ENCODE measurements at places on chromosomes 6 and 20. TPM values are rescaled to one million over a fixed set of nuclear protein-coding genes. Genes with fewer than 3 reads are reported as not detected.

DNA sequence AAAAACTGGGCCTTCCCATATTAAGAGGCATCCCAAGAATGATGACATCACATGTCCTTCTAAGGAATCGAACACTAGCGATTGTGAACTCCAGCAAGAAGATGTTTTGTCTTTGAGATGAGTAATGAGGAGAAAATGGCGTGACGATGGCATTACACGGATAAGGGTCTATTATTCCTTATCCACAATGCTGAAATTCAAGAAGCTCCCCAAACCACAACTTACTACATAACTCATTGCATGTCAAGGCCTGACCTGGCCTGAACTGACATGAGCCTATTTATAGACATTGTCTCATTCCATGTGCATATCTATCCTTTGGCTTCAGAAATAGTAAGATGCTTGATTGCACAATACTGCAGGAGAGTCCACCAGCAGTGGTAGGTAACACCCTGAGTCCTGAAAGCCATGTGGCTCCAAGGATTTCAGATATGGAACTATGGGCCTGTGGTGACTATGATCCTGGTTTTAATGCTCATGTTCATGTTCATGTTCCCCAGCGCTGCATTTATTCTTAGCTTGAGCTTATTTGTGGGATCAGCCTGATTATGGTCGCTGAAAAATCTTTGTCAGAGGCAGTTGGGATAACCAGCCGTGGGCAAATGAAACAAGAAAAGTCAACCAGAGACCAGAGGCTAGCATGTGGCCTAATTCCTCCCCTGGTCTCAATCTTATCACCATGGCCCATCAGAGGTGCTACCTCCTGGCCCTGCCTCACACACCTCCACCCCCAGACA, 183.2 kb upstream of the JARID2 start:
- DNase-seq: no peak

DNA sequence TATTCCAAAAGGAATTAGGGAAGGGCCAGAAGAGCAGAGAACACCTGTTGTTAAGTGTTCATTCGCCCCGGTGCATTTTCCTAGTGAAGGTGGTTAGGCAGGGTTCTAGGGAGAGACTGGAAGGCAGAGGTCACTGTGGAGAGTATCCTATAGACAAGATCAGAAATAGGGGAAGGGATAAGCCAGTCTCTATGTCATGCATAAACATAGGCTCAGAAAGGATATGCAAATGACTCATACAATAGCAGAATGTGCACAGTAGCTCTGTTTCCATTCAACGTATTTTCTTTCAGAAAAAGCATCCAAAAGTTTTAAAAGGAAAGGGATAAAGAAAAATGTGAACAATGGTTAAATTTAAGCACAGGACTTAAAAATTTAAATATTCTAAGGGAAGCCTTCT, 47.4 kb downstream of the BMP6 start:
- DNase-seq: no peak

- DNase-seq: no peak
Measured at GRCh38 chr20:14865169-14865568, 527.8 kb upstream of the FLRT3 start.

DNA sequence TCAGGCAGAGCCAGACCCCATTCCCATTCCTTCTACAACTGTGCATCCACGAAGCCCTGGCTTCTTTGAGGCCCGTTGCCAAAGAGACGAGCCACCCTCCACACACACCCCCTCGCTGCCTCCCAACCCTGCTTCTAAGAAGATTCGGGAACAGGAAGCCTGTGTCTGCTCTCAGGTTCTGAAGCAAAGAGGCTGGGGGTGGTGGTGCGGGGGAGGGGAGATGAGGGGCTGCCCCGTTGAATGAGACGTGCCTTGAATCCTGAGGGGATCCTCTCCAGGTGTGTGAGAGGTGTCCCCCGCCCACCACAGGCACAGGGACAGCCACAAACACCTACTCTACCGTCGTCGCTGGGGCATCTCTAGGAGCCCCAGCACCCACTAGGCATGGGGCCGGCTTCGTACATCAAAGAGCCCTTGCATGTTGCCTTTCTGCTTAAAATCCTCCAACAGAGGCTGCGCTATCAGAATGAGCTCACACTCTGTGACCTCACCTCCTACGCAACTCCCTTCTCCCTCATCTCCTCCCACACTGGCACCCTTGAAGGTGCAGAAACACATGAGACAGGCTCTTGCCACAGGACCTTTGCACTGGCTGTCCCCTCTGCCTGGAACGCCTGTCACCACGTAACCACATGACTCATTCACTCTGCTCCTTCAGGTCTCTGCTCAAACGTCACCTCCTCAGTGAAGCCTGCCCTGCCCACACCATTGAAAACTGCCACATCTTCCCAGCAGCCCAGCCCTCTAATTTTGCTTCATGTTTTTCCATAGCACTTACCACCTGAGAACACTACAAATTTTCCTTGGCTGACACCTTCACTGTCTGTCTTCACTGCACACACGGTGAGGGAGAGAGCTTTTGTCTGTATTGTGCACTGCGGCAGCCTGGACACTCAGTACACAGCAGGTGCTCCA, 58.5 kb downstream of the PREX1 start:
- no peak for DNase-seq

DNA sequence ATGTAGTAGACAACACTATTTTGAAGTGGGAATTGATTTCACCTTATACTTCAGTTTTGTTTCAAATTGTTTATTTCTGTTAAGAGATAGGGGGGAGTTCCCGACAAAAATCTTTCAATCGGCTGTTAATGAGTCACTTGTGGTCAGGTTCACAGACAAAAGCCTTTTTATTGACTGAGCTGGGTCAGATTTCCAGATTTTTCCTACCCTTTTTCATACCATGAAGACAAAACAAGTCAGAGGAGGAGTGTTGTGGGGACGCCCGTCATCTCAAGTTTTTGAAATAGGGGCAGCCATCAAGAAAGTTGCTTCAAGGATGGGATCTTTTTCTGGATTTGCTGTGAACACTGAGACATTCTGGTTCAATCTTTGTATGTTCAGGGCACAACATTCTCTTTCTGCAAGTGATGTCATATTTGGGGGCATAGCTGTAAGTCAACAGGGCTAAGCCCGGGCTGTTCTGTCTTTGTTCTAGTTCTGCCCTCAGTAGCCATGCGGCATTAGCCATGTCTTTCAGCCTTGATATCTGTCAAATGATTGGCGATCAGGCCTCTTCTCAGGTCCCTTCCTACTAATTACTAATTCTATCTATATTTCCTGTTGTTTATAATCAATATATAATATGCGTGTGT, 496.0 kb upstream of the MARCKS start:
- no peak for DNase-seq

- DNase-seq: no peak
Measured at GRCh38 chr6:122798099-122798641, 9.1 kb downstream of the SMPDL3A start.

- DNase-seq: no peak
Measured at GRCh38 chr20:44145131-44145775, 41.7 kb downstream of the JPH2 start.

GRCh38 chr6:6711031-6711785, 122.7 kb downstream of the LY86 start:
- no peak for DNase-seq

GRCh38 chr20:51382986-51383821, 159.3 kb downstream of the NFATC2 start:
- no peak for DNase-seq

DNA sequence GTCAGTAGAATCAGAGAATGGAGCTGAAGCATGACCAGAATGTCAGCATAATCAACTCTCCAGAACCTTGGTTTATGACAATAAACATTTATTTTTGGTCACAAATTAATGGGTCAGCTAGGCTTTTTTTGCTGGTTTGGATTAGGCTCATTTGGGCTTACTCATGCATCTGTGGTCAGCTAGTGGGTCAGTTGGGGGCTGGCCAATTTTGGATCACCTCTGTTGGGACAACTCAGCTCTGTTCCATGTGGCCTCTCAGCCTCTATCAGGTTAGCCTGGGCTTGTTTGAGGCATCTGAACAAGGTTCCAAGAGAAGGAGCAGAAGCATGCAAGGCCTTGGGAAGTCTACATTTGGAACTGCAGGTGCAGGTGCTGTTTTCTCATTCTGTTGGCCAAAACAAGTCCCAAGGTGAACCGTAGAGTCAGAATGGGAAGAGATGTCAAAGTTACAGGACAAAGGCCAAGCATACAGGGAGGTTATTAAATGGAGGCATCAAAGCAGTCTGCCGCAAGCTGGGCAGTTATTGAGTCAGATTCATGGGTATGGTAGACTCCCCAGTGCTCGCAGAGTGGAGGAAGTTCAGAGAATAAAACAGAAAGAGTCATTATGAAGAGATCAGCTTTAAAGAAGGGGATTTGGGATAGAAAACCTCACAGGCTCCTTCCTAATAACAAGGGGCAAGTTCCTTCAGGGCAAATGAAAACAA, 173.0 kb downstream of the PLCB4 start:
- DNase-seq: no peak

DNA sequence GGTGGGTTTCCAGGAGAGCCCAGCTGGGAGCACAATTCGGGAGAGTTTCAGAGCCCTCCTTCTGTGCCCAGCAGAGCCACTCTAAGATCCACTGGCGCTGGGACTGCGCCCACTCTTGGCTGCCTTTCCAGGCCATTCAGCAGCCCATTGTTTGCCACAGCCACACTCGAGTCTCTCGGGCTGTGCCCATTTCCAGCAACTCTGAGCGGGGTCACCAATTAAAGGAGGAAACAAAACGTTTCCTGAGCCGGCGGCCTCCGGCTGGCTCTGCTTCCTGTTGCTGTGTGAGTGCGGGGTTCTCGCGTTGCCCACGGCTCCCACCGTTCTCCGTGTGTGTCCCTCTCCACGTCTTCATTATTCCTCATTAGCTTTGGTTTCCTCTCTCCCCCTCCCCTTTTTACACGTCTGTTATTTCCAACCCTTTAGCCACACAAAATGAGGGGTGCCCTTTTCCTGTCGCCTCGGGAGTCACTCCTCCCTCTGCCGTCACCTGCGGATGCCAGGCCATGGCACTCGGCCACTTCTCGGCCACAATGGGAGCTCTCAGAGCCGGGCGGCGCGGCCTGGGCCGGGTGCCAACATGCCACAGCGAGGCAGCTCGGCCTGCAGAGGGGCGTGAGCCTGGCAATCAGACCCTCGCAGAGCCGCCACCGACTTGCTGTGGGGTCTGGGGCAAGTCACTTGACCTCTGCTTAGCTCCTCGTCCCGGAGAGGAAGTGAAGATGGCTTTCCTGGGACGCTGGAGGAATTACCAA, 94.3 kb upstream of the NKX2-2 start:
- no peak for DNase-seq

DNA sequence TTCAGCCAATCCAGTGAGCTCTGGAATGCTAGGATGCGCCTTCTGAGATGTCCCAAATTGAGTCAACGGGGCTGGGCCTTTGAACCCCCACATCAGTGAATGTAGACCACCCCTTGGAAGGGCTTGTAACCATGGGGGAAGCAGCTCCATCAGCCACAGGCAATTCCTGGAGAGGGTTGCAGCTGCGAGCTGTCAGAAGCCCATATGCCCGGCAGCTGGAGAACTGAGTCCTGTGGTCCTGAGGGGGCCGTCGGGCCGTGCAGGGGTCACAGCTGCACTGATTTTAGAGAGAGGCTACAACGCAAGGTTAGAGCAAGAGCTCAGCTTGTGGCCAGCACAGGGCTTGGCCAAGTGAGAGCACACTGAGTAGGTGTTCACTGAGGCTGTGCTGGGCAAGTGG, 121.3 kb downstream of the TOX2 start:
- DNase-seq: no peak

GRCh38 chr6:105835373-105835772, 250.8 kb upstream of the PRDM1 start:
- no peak for DNase-seq

DNA sequence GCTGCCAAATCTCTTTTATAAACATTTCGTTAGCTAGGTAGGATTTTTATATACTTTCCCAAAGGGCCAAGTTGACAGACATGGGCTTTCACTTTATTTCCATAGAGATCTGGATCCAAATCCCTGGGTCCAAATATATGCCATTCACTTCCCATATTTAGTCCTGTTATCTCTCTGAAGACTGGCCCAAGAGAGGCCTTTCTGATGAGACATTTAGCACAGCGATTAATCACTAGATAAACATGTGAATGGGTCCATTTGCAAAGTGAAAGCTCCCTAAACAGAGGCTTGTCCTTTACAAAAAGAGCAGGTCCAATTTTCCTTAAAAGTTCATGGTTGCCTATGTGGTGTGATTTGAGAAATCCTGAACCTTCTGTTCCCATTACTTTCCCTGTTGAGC, 132.6 kb downstream of the TRMT11 start:
- DNase-seq: no peak

DNA sequence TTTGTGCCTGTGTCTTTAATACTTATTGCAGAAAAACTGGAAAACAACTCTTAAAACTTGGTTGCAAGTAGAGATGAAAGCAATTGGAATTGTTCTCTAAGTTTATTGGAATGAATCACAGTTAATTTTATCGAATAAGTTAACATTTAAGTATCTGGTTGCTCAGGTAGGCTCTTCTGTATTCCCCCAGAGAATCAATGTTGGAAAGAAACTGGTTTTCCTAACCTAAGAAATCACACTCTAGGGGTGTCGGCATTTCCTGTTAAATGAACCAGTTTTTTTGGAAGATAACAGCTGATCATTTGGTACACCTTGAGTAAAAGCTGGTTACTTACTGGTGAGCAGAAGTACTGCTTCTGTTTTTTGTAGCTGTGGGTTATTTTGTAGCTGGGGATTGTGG, 5.2 kb downstream of the TFAP2C start:
- no peak for DNase-seq

DNA sequence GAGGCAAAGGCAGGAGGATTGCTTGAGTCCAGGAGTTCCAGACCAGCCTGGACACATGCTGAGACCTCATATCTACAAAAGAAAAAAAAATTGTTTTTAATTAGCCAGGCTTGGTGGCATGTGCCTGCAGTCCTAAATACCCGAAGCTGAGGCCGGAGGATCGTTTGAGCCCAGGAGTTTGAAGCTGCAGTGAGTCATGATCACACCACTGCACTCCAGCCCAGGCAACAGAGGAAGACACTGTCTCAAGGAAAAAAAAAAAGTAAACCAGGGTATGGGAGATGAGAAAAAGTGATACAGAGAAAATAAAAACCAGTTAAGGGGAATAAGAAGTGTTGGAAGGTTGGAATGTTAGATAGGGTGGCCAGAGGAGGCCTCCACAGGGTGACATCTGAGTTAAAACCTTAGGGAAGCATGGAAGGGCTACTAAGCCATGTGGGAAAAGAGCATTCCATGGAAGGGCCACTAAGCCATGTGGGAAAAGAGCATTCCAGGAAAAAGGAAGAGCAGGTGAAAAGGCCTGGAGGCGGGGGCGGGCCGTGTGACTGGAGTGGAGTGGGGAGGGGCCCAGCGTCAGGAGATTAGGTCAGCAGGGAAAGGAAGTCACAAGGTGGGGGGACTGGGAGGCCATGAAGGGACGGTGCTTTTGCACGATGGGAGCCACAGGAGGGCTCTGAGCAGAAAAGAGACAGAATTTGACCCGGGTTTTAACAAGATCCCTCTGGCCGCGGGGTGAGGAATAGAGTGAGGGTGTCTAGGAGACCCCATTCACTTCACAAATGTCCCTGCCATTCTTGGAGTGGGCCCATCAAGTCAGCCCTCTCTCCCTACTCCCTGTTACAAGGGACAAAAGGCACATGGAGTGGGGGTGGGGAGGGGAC, 18.3 kb downstream of the CPNE5 start:
- DNase-seq: no peak

The ZNF217 gene
- 7.4 TPM for total RNA-seq

The SCRT2 gene
- total RNA-seq: not detected

The MYLK2 gene
- not detected for total RNA-seq

The RPL7L1 gene
- 88.1 TPM for total RNA-seq

The OOEP gene
- total RNA-seq: not detected

The PAK5 gene
- total RNA-seq: 0.07 TPM
